ENCODE measurements at places on chromosomes 5 and 9. TPM values are rescaled to one million over a fixed set of nuclear protein-coding genes. Genes with fewer than 3 reads are reported as not detected.

The AFAP1L1 gene
- total RNA-seq, result 5.2 TPM

DNA sequence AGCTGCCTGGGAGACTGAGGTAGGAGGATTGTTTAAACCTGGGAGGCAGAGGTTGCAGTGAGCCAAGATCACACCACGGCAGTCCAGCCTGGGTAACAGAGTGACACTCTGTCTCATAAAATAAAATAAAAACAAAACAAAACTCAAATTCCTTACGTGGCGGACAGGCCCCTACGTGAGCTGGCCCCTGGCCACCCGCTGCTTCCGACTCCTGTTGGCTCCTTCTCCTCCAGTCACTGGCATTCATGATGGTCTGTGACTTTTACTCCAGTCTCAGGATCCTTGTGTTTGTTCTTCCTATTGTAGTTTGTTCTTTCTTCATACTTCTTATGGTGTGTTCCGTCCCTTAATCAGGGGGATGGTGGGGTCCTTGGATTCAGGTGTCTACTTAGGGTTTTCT lies 28.5 kb upstream of the ZFR start:
- H3K36me3 ChIP-seq, result no peaks in the 10 kb centered on the region
- DNase-seq, result no peak
- H3K4me3 ChIP-seq, result no peak overlapping the region
- H3K27ac ChIP-seq, result no peak overlapping the region

- H3K27ac ChIP-seq, result no peak overlapping the region
- H3K36me3 ChIP-seq, result no peaks in the 10 kb centered on the region
- H3K4me1 ChIP-seq, result peaks cover 4% of the 10 kb centered on the region
These were observed 296.6 kb upstream of the DAB2 start for GRCh38 chr5:39721394-39721793.

The FOXD4 gene
- total RNA-seq, result 0.17 TPM

- H3K27ac ChIP-seq, result no peak overlapping the region
- no peaks in the 10 kb centered on the region for H3K4me1 ChIP-seq
- no peak for DNase-seq
- peaks cover 69% of the 10 kb centered on the region for H3K36me3 ChIP-seq
- H3K4me3 ChIP-seq, result no peak overlapping the region
These were observed 75.2 kb downstream of the PHF2 start for GRCh38 chr9:93651521-93651950.

- H3K27ac ChIP-seq, result no peak overlapping the region
- H3K4me1 ChIP-seq, result no peaks in the 10 kb centered on the region
- DNase-seq, result no peak
- no peak overlapping the region for H3K4me3 ChIP-seq
These were observed 338.0 kb downstream of the ACTL7B start for GRCh38 chr9:108517651-108518365.

DNA sequence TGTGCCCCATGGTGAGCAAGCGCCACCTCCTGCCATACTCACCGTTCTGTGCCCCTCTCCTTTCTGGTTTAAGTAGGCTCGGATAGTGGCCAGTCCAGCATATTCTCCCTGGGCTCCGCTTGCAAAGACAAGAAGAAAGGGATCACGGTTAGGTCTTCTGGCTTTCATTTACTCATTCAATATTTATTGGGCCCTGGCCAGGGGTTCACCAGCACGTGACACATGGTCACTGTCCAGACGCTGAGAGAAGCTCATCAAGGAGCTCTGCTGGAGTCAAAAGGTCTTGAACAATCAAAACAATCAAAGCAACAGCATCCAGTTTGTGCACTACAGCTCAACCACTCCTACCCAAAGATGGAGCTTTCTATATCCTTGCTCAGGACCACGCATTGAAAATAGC lies 80.2 kb downstream of the GLDC start:
- peaks cover 40% of the 10 kb centered on the region for H3K36me3 ChIP-seq
- H3K27ac ChIP-seq, result no peak overlapping the region
- H3K27me3 ChIP-seq, result no peaks in the 10 kb centered on the region
- no peak overlapping the region for H3K4me3 ChIP-seq

The IL9 gene
- not detected for total RNA-seq

The SLCO6A1 gene
- not detected for total RNA-seq
